ENCODE measurements at places on chromosomes 4 and X. TPM values are rescaled to one million over a fixed set of nuclear protein-coding genes. Genes with fewer than 3 reads are reported as not detected.

Gene GSX2
- not detected for total RNA-seq

Gene TCP11X2
- not detected for total RNA-seq

Gene SPACA5
- total RNA-seq: not detected

Gene TRPC3
- total RNA-seq: 2.9 TPM

Gene PSAPL1
- not detected for total RNA-seq

Gene CACNA1F
- total RNA-seq: not detected

Measured in M059J (cell line).